ENCODE measurements at places on chromosomes 2 and 18. TPM values are rescaled to one million over a fixed set of nuclear protein-coding genes. Genes with fewer than 3 reads are reported as not detected.

The GALR1 gene
- not detected for total RNA-seq

The RESP18 gene
- not detected for total RNA-seq

GRCh38 chr2:218710334-218710686, 325 bp upstream of the TTLL4 start:
- H3K27me3 ChIP-seq: peaks cover 1% of the 10 kb centered on the region
- peak overlapping the region; percentile 86 for H3K4me3 ChIP-seq
- H3K4me1 ChIP-seq: peaks cover 15% of the 10 kb centered on the region
- peak overlapping the region; percentile 46 for H3K27ac ChIP-seq

DNA sequence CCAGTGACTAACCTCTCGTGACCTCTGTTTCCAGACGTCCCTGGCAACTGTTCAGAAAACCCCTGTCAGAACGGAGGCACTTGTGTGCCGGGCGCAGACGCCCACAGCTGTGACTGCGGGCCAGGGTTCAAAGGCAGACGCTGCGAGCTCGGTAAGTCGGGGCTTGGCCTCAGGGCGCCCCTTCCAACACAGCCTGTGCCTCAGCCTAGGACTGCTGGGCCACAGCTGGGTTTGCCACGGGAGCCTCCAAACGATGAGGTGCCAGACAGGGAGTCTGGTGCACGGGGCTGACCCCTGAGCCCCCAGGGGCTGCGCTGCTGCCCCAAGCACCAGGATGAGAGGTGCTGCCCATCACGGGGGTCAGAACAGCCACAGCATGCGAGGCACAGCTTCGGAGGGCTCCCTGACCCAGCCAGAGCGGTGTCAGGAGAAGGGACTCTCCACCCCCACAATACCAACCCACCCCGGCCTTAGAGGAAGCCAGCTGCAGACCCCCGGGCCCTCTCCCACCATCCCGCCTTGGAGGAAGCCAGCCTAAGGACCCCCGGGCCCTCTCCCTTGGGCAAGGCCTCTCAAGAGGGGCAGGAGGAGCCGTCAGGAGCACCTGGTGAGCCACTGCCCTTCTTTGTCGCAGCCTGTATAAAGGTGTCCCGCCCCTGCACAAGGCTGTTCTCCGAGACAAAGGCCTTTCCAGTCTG, 20.3 kb downstream of the MTERF4 start:
- H3K27me3 ChIP-seq: no peaks in the 10 kb centered on the region
- DNase-seq: no peak
- peaks cover 24% of the 10 kb centered on the region for H3K36me3 ChIP-seq

GRCh38 chr2:119758881-119759450, 756 bp upstream of the PTPN4 start:
- peaks cover 42% of the 10 kb centered on the region for H3K4me1 ChIP-seq
- H3K4me3 ChIP-seq: peak overlapping the region; percentile 81
- H3K27ac ChIP-seq: peak overlapping the region; percentile 97

DNA sequence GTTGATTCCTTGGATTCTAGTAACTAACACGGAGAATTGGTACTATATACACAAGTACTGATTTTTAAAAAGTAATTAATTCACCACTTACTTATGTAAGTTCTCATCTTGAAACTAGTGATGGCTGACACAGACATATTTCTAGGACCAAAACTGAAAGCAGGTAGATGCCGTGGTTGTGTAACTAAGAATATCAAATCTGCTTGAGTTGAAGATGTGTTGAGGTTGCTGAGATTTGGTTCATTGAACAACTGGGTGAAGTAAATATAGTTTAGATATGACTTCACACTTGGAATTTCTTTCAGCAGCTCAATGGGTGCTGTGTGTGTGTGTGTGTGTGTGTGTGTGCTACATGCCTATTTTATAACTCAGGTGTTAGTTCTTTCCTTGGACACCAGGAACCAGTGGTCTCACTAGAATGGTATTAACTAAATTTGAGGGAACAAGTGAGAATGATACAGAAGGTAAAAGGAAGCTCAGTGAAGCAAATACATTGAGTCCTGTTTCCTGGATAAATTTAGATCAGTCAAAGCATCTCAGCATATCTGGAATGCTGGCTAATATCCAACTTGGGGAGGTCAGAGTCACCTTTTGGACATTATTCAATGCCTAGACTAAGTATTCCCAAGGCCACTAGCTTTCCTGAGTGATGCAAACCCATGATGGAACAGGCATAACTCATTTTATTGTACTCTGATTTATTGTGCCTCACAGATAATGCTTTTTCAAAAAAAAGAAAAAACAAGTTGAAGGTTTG, 110.7 kb upstream of the ZEB2 start:
- DNase-seq: no peak
- H3K4me1 ChIP-seq: no peaks in the 10 kb centered on the region
- H3K27ac ChIP-seq: no peak overlapping the region
- H3K27me3 ChIP-seq: peaks cover 3% of the 10 kb centered on the region
- H3K36me3 ChIP-seq: peaks cover 1% of the 10 kb centered on the region
